ENCODE measurements at places on chromosomes 1 and 21.
A peak's percentile ranks its signal among the peaks of the same experiment; 100 is the strongest.

DNA sequence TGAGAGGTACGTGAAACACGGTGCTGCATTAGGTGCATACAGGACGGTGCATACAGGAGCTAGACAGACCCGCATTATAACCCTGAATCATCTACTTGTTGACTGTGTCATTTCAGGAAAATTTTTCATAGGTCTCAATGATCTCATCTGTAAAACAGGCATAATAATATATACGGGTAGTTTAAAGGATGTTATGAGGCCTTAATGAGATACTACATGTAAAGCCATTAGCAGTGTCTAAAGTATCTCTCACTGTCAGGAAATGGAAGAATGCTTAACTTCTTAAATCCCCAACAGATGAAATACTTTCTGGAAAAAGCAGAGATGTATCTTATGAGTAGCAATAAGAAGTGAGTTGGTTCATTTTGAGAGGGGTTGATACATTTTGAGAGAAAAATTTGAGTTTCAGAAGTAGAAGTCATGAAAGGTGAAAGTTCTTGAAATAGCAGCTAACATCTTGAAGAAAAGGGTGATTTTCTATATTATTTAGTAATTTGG, 669.6 kb downstream of the PTPRC start:
- peak; percentile 16 for DNase-seq

GRCh38 chr1:228319352-228320088, 87.1 kb downstream of the TRIM11 start:
- DNase-seq = no peak

DNA sequence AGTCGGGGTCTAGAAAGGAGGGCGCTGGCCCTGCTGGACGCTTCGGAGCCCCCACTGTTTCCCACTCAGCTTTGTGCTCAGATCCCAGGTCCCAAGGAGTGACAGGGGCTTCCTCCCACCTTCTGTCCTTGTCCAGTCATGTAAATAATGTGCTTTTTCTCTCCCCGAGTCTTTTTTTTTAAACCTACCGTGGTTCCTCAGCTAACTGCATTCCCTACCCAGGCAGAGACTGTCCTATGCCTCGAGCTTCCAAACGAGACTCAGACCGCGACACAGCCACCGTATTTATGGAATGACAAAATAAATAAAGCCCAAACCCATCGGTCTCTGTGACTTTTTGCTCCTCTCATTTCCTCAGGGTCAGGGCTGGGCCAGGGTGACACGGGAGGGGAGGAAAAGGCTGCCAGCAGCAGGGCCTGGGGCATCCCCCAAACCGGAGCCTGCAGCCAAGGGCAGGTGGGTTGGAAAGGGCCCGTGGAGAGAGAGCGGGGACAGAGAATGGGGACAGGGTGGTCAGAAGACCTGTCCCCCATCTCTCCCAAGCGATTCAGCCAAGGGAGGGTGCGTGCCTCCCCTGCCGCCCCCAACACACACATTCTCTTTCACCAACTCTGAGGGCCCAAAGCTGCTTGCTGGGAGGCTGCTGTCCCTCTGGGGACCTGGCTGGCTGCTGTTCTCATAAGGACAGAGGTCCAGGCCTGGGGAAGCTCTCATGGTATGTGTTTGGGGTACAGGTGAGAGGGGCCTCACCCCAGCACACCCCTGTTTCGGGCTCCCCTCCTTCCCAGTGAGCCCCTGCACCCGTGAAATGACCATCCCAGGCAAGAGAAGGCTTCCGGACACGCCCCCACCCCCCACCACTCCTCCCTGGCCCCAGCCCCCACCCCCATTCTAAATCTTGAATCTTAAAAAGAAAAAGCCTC, 55.4 kb downstream of the KCNAB2 start:
- no peak for DNase-seq

DNA sequence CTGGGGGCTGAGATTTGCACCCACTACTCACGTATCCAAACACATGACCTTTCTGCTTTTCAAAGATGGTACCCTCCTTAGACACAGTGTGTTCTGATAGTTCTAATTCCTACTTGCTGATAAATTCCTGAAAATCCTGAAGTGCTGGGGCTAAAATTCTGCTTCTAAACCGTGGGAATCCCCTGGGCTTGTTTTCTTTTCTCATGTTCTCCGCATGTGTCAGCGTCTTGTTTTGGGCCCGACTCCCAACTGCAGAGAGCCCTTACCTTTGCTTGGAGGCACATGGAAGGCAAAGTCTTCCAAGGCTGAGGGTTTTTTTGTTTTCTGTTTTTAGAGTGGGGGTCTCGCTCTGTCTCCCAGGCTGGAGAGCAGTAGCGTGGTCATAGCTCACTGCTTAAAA, 27.2 kb downstream of the PSMG1 start:
- no peak for DNase-seq

DNA sequence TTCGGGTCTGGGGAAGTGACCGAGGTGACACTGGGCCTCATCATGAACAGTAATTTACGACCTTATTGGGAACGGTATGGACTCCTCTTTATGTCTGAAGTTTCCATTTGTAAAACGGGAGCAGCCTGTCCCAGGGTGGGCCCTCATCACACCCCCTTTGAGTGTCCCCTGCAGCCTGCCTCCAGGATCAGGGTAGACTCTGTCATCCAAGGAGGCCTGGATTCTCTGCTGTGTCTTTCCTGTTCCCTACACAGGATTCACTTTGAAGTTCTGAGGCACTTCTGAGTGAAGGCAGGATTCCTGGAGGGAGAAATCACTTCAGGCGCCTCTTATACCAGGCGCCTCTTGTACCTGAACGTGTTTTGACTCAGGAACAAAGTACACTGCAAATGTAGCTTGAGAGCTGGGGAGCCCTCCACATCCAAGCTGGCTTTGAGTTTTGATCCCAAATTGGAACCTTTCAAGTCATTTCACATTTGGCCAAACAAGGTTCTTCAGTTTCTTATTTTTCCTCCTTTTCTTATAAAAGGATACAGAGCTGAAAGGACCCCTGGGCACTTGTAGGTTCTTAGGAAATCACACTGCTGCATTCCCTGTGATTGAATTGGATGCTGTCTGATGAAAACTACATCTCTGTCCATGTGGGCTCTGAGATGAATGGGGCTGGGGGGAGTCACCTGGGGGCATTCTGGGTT, 106.0 kb downstream of the SUSD4 start:
- DNase-seq = no peak

DNA sequence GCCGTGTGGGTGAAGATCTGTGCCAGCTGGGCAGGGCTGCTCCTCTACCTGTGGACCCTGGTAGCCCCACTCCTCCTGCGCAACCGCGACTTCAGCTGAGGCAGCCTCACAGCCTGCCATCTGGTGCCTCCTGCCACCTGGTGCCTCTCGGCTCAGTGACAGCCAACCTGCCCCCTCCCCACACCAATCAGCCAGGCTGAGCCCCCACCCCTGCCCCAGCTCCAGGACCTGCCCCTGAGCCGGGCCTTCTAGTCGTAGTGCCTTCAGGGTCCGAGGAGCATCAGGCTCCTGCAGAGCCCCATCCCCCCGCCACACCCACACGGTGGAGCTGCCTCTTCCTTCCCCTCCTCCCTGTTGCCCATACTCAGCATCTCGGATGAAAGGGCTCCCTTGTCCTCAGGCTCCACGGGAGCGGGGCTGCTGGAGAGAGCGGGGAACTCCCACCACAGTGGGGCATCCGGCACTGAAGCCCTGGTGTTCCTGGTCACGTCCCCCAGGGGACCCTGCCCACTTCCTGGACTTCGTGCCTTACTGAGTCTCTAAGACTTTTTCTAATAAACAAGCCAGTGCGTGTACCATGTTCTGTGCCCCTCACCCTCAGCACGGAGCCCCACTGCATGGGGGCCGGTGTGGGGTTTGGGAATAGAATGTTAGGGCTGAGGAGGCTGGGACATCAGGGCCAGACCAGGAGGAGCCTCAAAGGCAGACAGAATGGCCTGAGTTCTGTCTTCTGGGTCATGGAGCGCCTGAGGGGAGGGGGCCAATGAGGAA, 21.3 kb downstream of the SERINC2 start:
- DNase-seq = no peak

Measured in GM20000 (cell line).